ENCODE measurements at places on chromosomes 16 and 17. TPM values are rescaled to one million over a fixed set of nuclear protein-coding genes. Genes with fewer than 3 reads are reported as not detected.

KRT28 gene
- not detected for total RNA-seq

CX3CL1 gene
- total RNA-seq: 0.32 TPM

MYH8 gene
- not detected for total RNA-seq

CDK5R1 gene
- 3.4 TPM for total RNA-seq

TPSD1 gene
- total RNA-seq: not detected

CCDC154 gene
- 0.57 TPM for total RNA-seq

PTGES3L gene
- total RNA-seq: 0.84 TPM

GRB7 gene
- 4.2 TPM for total RNA-seq

MAP2K3 gene
- total RNA-seq: 162 TPM

SLC52A1 gene
- total RNA-seq: 1.2 TPM

SLC35G6 gene
- total RNA-seq: not detected

EVI2A gene
- total RNA-seq: not detected

KRTAP1-5 gene
- not detected for total RNA-seq

CACNG5 gene
- total RNA-seq: 0.21 TPM

HP gene
- total RNA-seq: not detected

KRT9 gene
- total RNA-seq: not detected

STUB1 gene
- 114 TPM for total RNA-seq

CLDN9 gene
- 0.57 TPM for total RNA-seq

MYADML2 gene
- not detected for total RNA-seq

ITGAL gene
- 0.12 TPM for total RNA-seq

ARRB2 gene
- total RNA-seq: 64.4 TPM

CTRB2 gene
- not detected for total RNA-seq

CNGB1 gene
- 0.08 TPM for total RNA-seq
